A172 (cell line): ENCODE measurements at places on chromosomes 1 and 21. TPM values are rescaled to one million over a fixed set of nuclear protein-coding genes. Genes with fewer than 3 reads are reported as not detected.

- peak; percentile 67 for DNase-seq
These were observed 44.9 kb downstream of the ACOT7 start for GRCh38 chr1:6348511-6349191.

Gene FMOD
- total RNA-seq, result not detected in 2 replicates

- DNase-seq, result no peak
These were observed 191.7 kb upstream of the CAMK1G start for GRCh38 chr1:209391792-209392191.

Gene CFHR4
- total RNA-seq, result not detected in 2 replicates

DNA sequence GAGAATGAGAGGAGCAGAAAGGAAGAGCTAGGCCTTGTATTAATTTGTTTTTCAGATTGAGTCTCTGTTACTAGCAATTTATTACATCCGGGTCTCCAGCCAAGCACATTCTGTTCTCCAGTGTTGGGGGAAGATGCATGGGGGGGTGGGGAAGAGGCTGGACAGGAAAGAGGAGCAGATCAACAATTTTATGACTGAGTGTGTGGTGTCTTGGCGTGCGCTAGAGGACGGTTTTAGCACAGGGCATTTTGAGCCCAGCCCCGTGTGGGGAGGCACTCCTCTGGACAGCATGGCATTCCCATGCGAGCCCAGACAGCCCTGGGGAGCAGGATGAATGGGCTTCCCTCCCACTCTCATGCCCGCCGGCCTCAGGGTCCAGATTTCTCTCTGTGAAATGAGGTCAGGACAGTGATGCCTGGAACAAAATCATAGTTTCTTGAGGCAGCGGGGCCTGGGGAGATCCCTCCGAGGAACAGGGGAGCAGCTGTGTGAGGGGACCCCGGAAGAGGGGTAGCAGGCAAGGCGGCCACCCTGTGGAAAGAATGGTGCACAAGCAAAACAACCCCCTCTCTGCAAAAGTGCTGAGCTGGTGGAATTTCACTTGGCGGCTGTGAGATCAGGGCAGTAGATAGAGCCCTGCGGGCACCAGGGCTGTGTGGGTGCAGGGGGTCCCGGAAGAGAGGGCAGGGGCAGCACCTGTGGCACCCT lies 16.3 kb downstream of the SOX13 start:
- no peak for DNase-seq

Gene GPR157
- total RNA-seq, result 2.3 and 4.2 TPM in 2 replicates

Gene FALEC
- 0.55 TPM in 1 of 2 replicates, not detected in the other for total RNA-seq

GRCh38 chr1:15134285-15134684 lies 19.3 kb upstream of the TMEM51 start:
- DNase-seq, result no peak
